ENCODE measurements at places on chromosomes 5 and 9. TPM values are rescaled to one million over a fixed set of nuclear protein-coding genes. Genes with fewer than 3 reads are reported as not detected.

GRCh38 chr5:59360130-59360555, 533.4 kb downstream of the PDE4D start:
- DNase-seq, result no peak
- H3K27ac ChIP-seq, result no peak overlapping the region
- H3K36me3 ChIP-seq, result no peaks in the 10 kb centered on the region
- H3K27me3 ChIP-seq, result no peaks in the 10 kb centered on the region

DNA sequence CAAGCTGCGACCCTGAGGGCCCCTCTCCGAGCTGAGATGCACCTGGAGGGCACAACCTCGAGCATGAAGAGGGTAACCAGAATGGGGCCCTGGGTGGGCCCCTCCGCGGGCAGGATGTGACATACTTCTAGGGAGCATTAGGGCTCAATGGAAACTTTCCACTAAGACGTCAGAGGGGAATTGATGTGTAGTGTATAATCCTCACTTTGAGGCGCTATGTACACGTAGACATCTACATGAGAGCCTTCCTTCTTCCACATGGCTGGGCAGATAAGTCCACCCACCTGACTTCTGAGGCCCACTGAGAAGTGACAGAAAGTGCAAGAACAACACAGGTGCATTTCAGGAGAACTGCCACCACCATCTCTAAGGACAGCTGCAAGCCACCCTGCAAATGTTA, 61.0 kb downstream of the DAP start:
- no peak overlapping the region for H3K4me3 ChIP-seq
- H3K27me3 ChIP-seq, result no peaks in the 10 kb centered on the region
- H3K36me3 ChIP-seq, result no peaks in the 10 kb centered on the region

- DNase-seq, result no peak
- H3K27ac ChIP-seq, result no peak overlapping the region
- H3K27me3 ChIP-seq, result no peaks in the 10 kb centered on the region
Measured at GRCh38 chr9:126058011-126058531, 268.6 kb upstream of the MVB12B start.

GRCh38 chr9:131278702-131279111, 2.4 kb upstream of the FAM78A start:
- H3K27ac ChIP-seq, result no peak overlapping the region
- H3K27me3 ChIP-seq, result no peaks in the 10 kb centered on the region

DNA sequence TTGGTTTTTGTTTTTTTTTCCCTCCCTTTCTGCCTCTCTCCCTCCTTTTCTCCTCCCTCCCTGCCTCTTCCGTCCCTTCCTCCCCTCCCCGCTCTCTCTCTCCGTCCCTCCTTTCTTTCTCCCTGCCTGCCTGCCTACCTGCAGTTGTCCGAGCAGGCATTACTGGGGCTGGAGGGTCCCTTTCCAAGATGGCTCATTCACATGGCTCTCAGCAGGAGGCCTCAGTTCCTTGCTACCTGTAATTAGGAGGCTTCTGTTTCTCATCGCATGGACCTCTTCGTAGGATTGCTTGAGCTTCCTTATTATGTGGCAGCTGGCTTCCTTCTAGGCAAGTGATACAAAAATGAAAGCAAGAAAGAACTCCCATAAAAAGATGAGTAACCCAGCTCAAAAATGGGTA, 8.0 kb downstream of the RGS3 start:
- no peaks in the 10 kb centered on the region for H3K27me3 ChIP-seq
- no peak overlapping the region for H3K27ac ChIP-seq
- no peak for DNase-seq
- no peak overlapping the region for H3K4me3 ChIP-seq
- peaks cover 14% of the 10 kb centered on the region for H3K4me1 ChIP-seq
- no peaks in the 10 kb centered on the region for H3K36me3 ChIP-seq

DNA sequence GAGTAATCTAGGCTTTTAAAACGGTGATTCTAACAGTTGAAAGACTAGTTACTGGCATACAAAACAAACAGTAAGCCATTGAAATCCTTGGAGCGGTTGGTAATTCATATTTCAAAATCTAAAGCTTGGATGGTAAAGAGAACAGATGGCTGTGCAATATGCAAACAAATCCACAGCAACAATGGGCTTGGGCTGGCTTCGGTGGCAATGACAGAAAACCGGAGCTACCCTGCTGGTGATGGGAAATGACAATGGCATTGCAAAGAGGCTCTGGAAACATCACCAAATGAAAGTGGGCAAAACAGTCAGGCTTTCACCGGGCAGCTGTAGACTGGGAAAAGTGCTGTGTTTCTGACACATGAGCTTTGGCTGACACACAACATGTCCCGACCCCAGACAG, 42.2 kb downstream of the MED27 start:
- no peak overlapping the region for H3K27ac ChIP-seq
- DNase-seq, result no peak
- H3K27me3 ChIP-seq, result no peaks in the 10 kb centered on the region
- H3K4me3 ChIP-seq, result no peak overlapping the region

DNA sequence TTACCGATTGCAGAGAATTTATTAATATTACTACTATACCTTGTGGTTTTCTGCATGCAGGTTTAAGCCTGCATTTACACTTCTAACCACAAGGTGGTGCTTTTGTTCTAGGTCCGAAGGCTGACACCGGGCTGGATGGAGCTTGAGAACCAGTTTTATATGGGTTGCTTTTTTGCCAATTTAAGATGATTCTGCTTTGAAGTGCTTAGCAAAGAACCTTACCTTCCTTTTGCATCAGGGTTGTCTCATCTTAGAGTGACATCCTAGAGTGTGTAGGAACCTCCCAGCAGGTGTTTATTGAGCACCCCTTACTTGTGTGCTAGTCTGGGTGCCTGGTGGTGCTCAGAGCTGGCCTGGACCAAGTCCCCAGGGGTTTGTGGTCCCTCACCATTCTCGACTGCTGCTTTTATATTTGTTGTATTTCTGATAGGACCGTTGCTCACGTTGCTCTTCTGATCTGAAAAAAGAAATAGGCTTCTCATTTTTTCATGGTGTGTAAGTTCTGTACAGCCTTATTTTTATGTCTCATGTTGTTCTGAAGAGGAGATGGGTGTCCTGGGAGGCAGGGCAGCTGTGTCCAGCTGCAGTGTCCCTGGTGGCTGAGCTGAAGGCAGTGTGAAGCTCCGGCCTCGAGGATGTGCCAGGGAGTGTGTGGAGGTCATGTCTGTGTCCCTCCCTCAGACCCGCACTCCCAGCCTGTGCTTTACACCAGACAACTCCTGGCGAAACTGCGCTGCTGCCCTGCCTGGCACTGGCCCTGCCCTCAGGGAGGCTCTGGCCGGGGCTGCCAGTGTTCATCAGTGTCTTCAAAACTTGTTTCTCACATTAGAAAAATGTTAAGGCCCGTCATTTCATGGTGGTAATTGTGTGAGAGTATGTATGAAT, 54.3 kb downstream of the EHMT1 start:
- H3K27ac ChIP-seq, result no peak overlapping the region
- H3K27me3 ChIP-seq, result no peaks in the 10 kb centered on the region
- H3K4me3 ChIP-seq, result no peak overlapping the region
- peaks cover 2% of the 10 kb centered on the region for H3K36me3 ChIP-seq
- no peaks in the 10 kb centered on the region for H3K4me1 ChIP-seq
- peak; percentile 63 for DNase-seq

DNA sequence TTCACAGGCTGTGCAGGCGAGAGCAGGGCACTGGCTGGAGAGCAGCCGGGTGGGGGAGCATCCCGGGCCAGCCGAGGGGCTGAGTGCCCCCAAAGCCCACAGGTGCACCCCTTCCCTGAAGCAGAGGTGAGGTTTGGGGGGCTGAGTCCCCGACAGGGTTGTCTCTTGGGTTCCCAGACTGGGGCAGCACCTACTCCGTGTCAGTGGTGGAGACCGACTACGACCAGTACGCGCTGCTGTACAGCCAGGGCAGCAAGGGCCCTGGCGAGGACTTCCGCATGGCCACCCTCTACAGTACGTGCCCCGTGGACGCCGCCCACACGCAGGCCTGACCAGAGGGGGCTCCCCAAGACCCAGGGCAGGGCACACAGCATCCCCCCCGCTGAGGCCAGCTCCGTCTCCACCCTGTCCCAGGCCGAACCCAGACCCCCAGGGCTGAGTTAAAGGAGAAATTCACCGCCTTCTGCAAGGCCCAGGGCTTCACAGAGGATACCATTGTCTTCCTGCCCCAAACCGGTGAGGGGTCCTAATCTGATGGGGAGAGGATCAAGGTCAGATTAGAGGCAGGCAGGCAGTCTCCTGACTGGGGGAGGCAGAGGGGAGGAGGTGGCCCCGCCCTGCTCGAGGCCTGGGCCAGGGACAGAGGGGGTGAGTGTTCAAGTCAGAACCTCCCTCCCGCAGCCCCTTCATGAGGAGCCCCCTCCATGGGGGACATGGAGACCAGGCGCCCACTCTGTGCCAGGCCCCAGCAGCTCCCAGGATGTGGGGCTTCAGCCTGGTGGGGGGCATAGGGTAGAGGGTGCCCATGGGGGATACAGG, 2.7 kb downstream of the PTGDS start:
- no peak overlapping the region for H3K4me3 ChIP-seq
- no peaks in the 10 kb centered on the region for H3K4me1 ChIP-seq
- H3K27ac ChIP-seq, result no peak overlapping the region
- no peak for DNase-seq
- no peaks in the 10 kb centered on the region for H3K36me3 ChIP-seq

- no peak for DNase-seq
- no peaks in the 10 kb centered on the region for H3K27me3 ChIP-seq
- H3K4me3 ChIP-seq, result no peak overlapping the region
- no peaks in the 10 kb centered on the region for H3K4me1 ChIP-seq
- peaks cover 3% of the 10 kb centered on the region for H3K36me3 ChIP-seq
Measured at GRCh38 chr9:3480353-3480655, 45.5 kb downstream of the RFX3 start.

- no peak for DNase-seq
- H3K27me3 ChIP-seq, result no peaks in the 10 kb centered on the region
- H3K4me1 ChIP-seq, result no peaks in the 10 kb centered on the region
- H3K4me3 ChIP-seq, result no peak overlapping the region
- no peak overlapping the region for H3K27ac ChIP-seq
Measured at GRCh38 chr5:22591461-22591860, 261.7 kb downstream of the CDH12 start.

DNA sequence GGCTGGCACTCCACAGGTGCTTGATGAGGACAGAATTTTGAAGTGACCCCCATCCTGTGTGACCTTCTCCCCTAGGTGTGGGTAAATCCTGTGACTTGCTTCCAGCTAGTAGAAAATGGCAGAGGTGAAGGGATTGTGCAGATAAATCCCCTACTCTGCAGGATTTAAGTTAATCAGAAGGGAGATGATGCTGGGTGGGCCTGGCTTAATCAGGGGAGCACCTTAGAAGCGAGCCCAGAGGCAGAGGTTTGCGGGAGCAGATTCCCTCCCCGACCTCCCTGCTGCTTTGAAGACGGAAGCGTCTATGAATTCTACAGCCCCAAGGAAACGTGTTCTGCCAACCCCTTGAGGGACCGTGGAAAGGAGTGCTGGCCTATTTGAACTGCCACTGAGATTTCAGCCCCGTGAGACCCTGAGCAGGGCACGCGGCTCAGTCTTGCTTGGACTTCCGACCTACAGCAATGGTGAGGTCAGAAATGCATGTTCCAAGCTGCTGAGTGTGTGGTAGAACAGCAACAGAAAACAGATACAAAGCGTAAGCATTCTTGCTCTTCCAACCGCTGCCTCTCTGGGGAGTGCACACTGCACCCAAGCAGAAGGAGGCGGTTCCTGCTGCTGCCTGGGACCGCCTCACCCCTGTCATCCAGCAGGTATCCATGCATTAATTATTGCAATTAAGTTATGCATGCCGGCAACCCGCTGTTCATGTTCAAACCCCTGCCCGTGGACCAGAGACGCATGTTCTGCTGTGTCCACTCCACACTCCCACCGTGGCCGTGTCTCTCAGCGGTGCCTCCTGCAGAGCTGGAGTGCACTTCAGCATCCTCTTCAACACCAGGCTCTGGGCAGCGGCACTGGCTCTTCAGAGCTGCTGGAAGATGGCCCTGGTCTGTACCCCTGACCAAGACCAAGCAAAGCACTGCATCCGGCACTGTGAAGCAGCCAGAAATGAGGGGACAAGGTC, 54.6 kb upstream of the RXRA start:
- H3K4me3 ChIP-seq, result no peak overlapping the region
- H3K4me1 ChIP-seq, result no peaks in the 10 kb centered on the region
- DNase-seq, result no peak
- no peaks in the 10 kb centered on the region for H3K27me3 ChIP-seq

- no peaks in the 10 kb centered on the region for H3K27me3 ChIP-seq
- no peak overlapping the region for H3K4me3 ChIP-seq
- no peaks in the 10 kb centered on the region for H3K36me3 ChIP-seq
- DNase-seq, result no peak
Measured at GRCh38 chr9:82135106-82135505, 146.5 kb downstream of the SPATA31D1 start.

GRCh38 chr5:137414112-137414755, 84.9 kb downstream of the SPOCK1 start:
- H3K27me3 ChIP-seq, result no peaks in the 10 kb centered on the region
- no peaks in the 10 kb centered on the region for H3K4me1 ChIP-seq
- H3K4me3 ChIP-seq, result no peak overlapping the region
- H3K27ac ChIP-seq, result no peak overlapping the region
- no peak for DNase-seq

GRCh38 chr5:113162208-113162607, 185.6 kb downstream of the DCP2 start:
- H3K4me3 ChIP-seq, result no peak overlapping the region
- H3K27me3 ChIP-seq, result no peaks in the 10 kb centered on the region
- H3K4me1 ChIP-seq, result no peaks in the 10 kb centered on the region
- no peak overlapping the region for H3K27ac ChIP-seq
- DNase-seq, result no peak

GRCh38 chr5:58523956-58524355, 32.7 kb downstream of the GAPT start:
- H3K27ac ChIP-seq, result no peak overlapping the region
- no peak for DNase-seq
- H3K36me3 ChIP-seq, result no peaks in the 10 kb centered on the region
- no peaks in the 10 kb centered on the region for H3K27me3 ChIP-seq
- H3K4me1 ChIP-seq, result no peaks in the 10 kb centered on the region

Gene CENPH
- total RNA-seq, result 2.2 TPM

Gene SAXO1
- total RNA-seq, result 0.29 TPM

Gene TUSC1
- total RNA-seq, result 12.6 TPM

Gene MAMDC2
- 14.6 TPM for total RNA-seq

Gene GRIN3A
- 0.33 TPM for total RNA-seq

Gene SV2C
- not detected for total RNA-seq

Gene F2R
- total RNA-seq, result 22.0 TPM

Gene PTCD2
- 4.2 TPM for total RNA-seq

Gene ZMYND19
- total RNA-seq, result 12.8 TPM
